ENCODE measurements at places on chromosomes 7 and 10. TPM values are rescaled to one million over a fixed set of nuclear protein-coding genes. Genes with fewer than 3 reads are reported as not detected.
A peak's percentile ranks its signal among the peaks of the same experiment; 100 is the strongest.

The PRKG1 gene
- 144 TPM for total RNA-seq

DNA sequence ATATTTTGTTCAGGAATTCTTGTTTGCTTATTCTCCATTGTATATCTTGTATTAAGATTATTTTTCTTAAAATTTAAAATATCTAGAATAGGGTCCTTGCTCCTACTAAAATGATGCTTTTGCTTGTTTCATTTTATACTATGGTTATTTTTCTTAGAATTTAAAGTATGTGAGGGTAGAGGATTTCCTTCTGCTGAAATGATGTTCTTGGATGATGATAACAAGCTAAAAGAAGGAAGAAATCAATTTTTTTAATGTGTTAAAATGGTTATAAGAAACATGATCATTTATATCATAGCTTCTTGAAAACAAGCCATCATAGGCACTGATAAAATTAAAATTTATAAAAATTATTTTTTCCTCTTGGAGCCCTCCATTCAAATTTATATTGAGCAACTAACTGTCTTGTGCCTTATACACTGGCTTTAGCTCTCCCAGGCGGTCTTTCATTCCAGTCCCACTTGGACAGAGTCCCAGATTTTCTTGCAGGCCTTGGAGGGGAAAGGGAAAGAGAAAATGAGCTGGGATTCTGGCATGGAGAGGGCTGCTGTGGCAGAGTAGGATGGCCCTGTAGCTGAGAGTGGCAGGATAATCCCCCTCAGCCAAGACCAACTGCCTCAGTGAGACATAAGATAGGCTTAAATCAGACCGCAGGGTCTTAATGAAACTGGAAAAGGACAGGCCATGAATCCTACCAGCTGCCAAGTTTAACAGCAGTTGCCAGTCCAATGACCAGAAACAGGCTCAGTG, 60.2 kb downstream of the DNAJB9 start:
- DNase-seq = peak; percentile 97

The PGAM2 gene
- total RNA-seq = not detected

The ZMIZ1 gene
- total RNA-seq = 20.5 TPM

The AGBL3 gene
- total RNA-seq = 16.9 TPM

GRCh38 chr7:107962817-107963216, 40.1 kb downstream of the LAMB1 start:
- DNase-seq = no peak

DNA sequence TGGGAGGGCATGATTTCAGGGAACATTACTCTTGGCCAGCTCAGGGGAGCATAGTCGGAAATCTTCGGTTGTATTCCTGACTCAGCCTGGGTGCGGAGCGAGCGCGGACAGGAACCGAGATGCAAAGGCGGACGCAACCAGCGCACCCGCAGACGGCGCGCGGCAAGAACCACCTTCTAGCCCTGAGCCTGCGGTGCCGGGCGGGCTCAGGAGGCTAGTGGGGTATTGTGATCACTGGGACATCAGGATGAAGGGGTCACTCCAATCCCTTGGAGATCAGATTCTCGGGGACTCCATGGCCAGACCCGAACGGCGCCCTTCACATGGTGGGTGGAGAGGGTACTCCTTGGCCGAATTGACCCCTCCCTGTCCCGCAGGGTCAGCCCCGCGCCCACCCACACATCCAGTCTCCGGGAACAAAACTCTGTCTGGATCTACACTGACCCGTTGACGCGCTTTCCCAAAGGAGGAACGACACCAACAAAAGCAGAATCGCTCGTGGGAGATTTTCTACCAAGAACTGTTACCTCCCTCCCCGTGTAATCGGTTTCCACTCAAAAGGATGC, 730.5 kb downstream of the ZWINT start:
- peak; percentile 38 for DNase-seq

- no peak for DNase-seq
Observed at GRCh38 chr7:82056282-82056681, 286.4 kb upstream of the HGF start.

DNA sequence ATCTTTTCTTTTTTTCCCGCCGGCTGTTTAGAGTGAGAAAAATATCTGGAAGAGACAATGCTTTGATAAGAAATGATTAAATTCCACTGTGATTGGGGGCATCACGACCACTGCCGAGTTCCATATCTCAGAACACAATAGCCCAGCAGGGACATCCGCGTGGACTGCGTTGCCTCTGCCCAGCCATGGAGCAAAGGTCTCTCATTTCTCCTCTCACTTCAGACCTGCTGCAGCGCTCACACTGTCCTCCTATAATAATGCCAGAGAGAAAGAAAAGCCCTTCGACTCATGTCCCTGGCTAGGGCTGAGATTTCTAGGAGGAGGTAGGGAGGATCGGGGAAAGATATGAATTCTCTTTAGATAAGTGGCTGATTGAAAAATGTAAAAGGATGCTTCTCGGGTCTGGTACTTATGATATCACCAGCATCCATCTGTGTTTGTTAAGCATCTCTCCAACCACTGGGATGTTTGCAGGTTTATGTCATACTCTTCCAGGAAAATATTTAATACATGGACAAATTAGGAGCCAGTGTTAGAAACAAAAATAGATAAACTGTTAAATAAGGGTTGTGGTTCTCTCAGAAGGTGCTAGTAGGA, 472.9 kb upstream of the AKR1E2 start:
- DNase-seq = peak; percentile 59

DNA sequence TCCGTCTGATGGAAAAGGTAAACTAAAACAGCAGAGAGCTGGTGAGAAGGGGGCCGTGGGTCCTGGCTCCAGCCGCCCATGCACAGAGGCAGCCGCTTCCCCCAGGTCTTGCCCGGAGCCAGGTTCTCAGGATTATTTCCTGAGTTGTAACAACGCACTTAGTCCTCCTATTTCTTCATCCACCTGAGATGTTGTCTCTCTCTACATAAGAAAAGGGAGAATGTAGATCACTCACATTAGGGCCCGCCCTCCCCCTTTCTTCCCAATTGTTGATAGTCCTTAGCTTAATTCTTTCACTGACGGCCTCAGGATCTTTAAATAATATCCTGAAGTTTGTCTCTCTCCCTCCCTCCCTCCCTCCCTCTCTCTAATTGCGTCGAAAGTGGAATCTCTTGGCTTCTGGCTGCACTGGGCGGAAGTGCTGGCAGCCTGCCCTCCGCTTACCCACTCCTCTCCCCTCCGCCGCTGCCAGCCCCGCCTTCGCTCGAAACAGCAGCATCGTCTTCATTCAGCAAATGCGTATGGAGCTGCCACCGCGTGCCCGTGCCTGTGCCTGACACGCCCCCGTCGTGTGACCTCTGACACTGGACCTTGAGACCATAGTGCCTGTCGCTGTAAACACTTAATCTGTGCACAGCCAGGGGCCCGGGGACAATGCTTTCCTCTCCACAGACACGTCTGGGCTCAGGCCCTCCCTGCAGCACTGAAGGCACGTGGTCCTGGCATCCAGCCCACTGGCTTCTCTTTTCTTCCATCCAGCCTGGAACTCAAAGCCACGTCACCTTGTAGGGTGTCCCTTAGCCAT, 174.5 kb upstream of the PPP2R2D start:
- DNase-seq = peak; percentile 59

The SNX8 gene
- total RNA-seq = 5.1 TPM

- DNase-seq = peak; percentile 69
Observed at GRCh38 chr7:2567679-2568278, 9.0 kb downstream of the IQCE start.

DNA sequence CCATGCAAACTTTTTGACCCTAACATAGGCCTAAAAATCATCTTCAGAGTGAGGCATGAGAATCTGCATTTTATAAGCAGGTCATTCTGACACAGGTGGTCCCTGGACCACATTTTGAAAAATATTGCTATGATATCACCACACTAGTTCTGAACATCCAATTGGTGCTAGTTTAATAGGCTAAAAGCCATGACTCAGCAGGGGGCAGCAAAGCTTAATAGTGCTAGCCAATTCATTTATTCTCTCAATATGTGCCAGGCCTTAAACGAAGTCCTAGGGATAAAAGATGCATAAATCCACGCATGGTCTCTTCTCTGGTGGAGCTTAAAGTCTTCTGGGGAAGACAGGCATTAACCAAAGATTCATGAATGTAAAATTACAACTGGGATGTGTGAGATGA, 10.2 kb upstream of the SLC25A28 start:
- DNase-seq = peak; percentile 35

Data from umbilical cord (tissue), 2 donors.